ENCODE measurements at places on chromosomes 12 and 14.

DNA sequence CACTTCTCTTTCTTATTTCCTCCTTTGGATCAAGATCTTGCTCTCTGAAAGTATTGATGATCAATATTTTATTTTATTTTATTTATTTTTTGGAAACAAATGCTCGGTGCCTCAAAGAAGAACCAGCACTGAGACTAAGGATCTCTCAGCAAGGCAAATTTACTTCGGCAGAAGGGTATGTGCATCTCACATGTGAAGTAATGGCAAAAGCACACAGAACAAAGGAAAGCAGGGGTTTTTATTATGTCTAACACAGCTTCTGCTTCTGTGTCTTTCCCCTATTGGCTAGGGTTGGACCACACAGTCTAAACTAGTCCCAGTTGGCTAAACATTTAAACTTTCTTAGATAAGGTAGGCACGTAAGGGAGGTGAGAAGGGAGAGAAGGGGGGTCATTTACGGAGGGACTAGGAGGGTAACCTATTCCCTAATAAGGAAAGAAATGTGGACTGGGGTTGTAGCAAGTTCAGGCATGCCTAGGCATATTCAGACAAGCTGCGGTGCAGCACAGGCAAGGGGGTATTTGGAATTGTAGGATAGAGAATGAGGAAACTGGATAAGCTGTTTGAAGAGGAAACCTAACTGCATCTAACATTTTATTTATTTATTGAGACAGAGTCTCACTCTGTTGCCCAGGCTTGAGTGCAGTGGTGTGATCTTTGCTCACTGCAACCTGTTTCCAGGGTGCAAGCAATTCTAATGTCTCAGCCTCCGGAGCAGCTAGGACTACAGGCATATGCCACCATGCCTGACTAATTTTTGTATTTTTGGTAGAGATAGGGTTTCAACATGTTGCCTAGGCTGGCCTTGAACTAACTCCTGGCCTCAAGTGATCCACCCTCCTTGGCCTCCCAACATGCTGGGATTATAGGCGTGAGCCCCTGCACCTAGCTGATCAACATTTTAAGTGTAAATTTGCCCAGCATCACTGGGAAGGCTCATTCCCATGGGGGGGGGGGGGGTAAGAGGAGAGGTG lies 90.0 kb upstream of the EIF5 start:
- no peak for DNase-seq

DNA sequence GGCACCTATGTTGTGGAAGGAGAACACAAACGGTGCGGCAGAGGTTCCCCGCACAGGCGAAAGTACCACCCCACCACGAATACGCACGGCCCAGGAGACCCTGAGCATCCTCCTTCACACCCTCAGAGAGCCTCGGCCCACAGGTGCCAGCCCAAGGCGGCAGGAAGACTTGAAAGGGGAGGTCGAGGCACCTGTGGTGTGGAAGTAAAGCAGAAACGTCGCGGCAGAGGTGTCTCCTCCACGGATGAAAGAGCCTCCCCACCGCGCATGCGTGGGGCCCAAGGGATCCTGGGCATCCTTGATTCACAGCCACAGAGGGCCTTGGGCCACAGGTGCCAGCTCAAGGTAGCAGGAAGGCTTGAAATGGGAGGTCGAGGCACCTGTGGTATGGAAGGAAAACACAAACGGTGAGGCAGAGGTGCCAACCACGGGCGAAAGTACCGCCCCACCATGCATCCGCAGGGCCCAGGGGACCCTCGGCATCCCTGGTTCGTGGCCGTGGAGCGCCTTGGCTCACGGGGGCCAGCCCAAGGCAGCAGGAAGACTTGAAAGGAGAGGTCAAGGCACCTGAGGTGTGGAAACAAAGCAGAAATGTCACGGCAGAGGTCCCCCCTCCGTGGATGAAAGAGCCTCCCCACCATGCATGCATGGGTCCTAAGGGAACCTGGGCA lies 380.1 kb downstream of the ALG10 start:
- no peak for DNase-seq

DNA sequence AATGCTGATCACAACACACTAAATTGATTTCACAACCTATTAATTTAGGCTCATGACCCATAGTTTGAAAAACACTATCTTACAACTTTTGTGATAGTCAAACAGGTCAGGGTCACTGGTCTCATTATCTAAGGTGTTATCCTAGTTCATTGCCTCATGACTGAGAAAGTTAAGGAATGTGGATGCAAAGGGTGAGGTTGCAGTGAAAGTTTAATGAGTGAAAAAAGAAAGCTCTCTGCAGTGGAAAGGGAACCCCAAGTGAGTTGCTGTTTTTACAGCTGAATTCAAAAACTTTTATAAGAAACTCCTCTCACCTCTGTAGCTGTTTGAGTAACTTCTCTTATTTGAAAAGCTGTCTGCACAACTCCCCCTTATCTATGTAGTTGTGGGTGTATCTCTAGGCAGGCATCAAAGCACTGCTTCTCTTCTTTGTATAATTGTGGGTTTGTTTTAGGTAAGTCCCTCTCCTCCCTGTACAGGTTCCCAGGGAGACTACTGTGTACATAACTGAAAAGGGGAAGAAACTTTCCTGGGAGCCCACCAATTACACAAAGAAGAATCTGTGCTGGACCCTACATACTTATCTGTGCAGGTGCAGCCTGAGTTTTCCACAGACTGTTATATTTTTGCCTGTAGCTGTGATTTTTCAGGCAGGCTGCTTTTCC lies 18.9 kb downstream of the DNAL1 start:
- no peak for DNase-seq

GRCh38 chr14:104893435-104894207 lies 28.6 kb downstream of the CEP170B start:
- no peak for DNase-seq
